Cerebellum (tissue), 4 donors: ENCODE measurements at places on chromosomes 16 and 17. TPM values are rescaled to one million over a fixed set of nuclear protein-coding genes. Genes with fewer than 3 reads are reported as not detected.

ESRP2 gene
- total RNA-seq = not detected

NPIPB12 gene
- total RNA-seq = 44.0 TPM

GALR2 gene
- not detected for total RNA-seq

MEIOB gene
- 1.2 TPM for total RNA-seq

TMEM235 gene
- 1.6 TPM for total RNA-seq

KRTAP3-1 gene
- not detected for total RNA-seq

ADPRM gene
- total RNA-seq = 19.6 TPM

CTRB2 gene
- not detected for total RNA-seq

RAB40B gene
- 9.8 TPM for total RNA-seq

BOLA2 gene
- 19.3 TPM for total RNA-seq

PRM1 gene
- not detected for total RNA-seq

ST6GALNAC2 gene
- 0.54 TPM for total RNA-seq

FBXO39 gene
- not detected for total RNA-seq
